Activated CD4-positive, alpha-beta memory T cell treated with anti-CD3 and anti-CD28 coated beads, Interleukin-2, amount 10 ng/mL, durations not matched to agents 7 days and 5 days (primary cell): ENCODE measurements at places on chromosomes 12 and 14. TPM values are rescaled to one million over a fixed set of nuclear protein-coding genes. Genes with fewer than 3 reads are reported as not detected.
A peak's percentile ranks its signal among the peaks of the same experiment; 100 is the strongest.

- peak; percentile 78 for DNase-seq
These were observed 10.9 kb downstream of the HDAC7 start for GRCh38 chr12:47808574-47809365.

DNA sequence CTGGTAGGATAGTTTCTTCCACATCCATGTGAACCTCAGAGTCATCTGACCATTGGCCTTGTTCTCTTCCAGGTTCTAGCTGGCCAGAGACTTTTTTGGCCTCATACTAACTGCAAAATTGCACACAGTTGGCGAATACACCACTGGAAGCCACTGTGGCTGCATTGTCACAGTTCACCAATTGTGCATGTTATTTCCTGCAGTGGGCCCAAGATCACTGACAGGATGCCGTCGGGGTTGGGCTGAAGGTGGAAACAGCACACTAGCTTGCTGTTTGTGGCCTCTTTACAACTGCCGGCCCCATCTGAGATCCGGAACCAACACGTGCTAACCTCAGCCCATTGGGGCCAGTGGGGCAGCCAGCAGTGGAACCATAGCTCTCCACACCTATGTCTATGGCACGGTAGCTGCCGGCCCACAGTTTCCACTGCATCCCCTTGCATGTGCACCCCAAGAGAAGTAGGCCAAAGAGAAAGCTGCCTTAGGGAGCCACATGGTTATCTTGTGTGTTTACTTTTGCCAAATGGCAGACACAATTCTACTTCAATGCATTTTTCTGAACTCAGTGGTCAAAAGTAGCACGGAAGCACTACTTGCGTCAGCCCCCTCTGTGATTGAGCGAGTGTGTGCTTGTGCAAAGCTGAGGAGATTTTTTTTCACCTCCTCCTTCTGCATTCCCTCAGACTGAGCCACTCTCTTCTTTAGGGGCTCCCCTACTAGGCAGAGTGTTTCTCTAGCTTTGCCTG, 464.0 kb downstream of the RAD51B start:
- DNase-seq = peak; percentile 79

GRCh38 chr14:29853272-29853671, 74.4 kb downstream of the PRKD1 start:
- no peak for DNase-seq

Gene TAS2R20
- 0.50 TPM for total RNA-seq

GRCh38 chr14:60309867-60310552, 61.0 kb downstream of the PPM1A start:
- no peak for DNase-seq

- DNase-seq = no peak
These were observed 2.1 kb downstream of the BICD1 start for GRCh38 chr12:32108787-32109186.

DNA sequence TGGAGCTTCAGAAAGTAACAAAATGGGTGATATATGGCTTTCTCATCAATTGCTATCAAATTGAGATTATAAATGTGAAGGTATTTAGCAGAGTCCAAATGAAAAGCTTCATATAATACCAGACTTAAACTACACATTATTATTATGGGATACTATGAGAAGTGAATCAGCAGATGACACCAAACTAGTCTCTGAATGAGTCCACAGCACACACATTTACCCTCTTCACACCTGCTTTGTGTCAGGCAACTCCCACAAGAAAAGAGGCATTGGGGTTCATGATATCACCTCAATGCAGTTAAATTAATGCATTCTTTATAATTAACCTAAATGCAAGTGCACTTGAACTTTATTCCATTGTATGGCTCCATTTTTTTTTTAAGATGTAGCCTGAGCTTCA, 330.5 kb downstream of the BCL11B start:
- DNase-seq = no peak

GRCh38 chr12:101634724-101635123, 40.0 kb downstream of the MYBPC1 start:
- no peak for DNase-seq
